ENCODE measurements at places on chromosomes 6 and 20. TPM values are rescaled to one million over a fixed set of nuclear protein-coding genes. Genes with fewer than 3 reads are reported as not detected.

GJA10 gene
- not detected for polyA plus RNA-seq

ZMYND8 gene
- 17.6 TPM for polyA plus RNA-seq

LRRN4 gene
- not detected for polyA plus RNA-seq

C4B gene
- 16.2 TPM for polyA plus RNA-seq

DNA sequence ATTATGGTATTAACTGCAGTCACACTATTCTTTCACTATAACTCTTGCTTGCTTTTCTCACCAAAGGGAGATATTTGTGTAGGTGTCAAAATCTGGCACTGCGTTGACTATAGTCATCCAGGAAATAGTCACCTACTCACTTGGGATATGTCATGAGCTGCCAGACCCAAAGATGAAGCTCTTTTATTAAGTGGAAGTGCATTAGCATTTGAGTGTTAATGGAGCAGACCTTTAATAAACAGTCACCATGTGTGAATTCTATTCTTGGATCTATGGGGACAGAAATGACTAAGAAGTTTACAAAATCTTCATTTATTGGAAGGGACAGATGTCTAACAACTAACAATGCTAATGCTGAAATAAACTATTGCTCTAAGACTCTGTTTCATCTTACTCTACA, 130.1 kb upstream of the NEDD9 start:
- no peak overlapping the region for H3K27ac ChIP-seq
- H3K4me1 ChIP-seq, result no peaks in the 10 kb centered on the region
- H3K36me3 ChIP-seq, result no peaks in the 10 kb centered on the region
- DNase-seq, result no peak
- H3K4me3 ChIP-seq, result no peak overlapping the region
- H3K27me3 ChIP-seq, result no peaks in the 10 kb centered on the region

GRCh38 chr6:27667016-27667656, 194.2 kb upstream of the ZNF184 start:
- no peak overlapping the region for H3K27ac ChIP-seq
- H3K4me3 ChIP-seq, result no peak overlapping the region
- H3K4me1 ChIP-seq, result no peaks in the 10 kb centered on the region

GRCh38 chr6:157343732-157344131, 20.4 kb upstream of the TMEM242 start:
- no peak overlapping the region for H3K4me3 ChIP-seq
- no peaks in the 10 kb centered on the region for H3K36me3 ChIP-seq
- no peaks in the 10 kb centered on the region for H3K4me1 ChIP-seq

DNA sequence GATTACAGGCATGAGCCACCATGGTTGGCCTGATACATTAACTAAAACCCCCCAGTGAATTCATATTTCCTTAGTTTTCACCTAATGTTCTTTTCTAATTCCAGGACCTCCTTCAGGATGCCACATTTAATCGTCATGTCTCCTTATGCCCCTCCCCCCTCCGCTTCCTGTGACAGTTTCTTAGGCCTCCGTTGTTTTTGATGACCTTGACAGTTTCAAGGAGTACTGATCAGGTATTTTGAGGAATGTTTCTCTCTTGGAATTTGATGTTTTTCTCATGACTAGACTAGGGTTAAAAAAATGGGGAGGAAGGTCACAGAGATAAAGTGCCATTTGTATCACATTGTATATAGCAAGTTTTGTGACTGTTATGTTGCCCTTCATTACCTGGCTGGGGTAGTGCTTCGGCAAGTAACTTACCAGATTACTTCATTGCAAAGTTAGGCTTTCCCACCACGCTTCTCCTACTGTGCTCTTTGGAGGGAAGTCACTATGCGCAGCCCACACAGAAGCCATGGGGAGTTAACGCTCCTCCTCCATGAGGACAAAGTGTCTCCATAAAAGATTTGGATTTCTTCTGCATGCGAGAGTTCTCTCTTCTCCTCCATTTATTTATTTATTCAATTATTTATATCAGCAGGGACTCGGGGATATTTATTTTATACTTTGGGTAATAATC, 99.5 kb downstream of the NCR2 start:
- H3K4me1 ChIP-seq, result no peaks in the 10 kb centered on the region
- no peak overlapping the region for H3K27ac ChIP-seq
- no peaks in the 10 kb centered on the region for H3K27me3 ChIP-seq
- H3K4me3 ChIP-seq, result no peak overlapping the region
- no peak for DNase-seq

GRCh38 chr6:30067460-30068139, 602 bp downstream of the PPP1R11 start:
- H3K36me3 ChIP-seq, result no peaks in the 10 kb centered on the region
- peak overlapping the region; percentile 93 for H3K4me3 ChIP-seq
- peaks cover 15% of the 10 kb centered on the region for H3K27me3 ChIP-seq
- no peak for DNase-seq

GRCh38 chr20:25408170-25408547, 686 bp downstream of the GINS1 start:
- H3K4me3 ChIP-seq, result peak overlapping the region; percentile 85
- peaks cover 5% of the 10 kb centered on the region for H3K4me1 ChIP-seq
- DNase-seq, result no peak
- H3K36me3 ChIP-seq, result no peaks in the 10 kb centered on the region
- peak overlapping the region; percentile 86 for H3K27ac ChIP-seq

DNA sequence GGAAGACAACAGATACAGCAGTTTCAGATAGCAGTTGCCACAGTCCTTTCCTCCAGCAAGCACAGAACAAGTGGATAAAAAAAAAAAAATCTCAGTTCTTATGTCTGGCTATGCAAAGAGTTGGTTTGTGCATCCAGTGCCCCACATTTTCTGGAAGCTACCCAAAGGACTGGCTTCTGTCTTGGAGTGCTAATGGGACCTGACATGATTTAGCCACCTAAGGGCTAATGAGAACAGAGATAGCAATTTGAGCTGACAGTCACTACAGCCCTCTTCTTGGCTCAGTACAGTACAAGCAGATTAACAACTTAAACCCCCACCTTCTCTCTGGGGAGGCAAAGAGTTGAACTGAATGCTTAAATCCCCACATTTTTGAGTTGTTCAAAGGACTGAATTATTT, 976.8 kb downstream of the TBC1D32 start:
- H3K27me3 ChIP-seq, result no peaks in the 10 kb centered on the region
- no peak overlapping the region for H3K4me3 ChIP-seq
- H3K27ac ChIP-seq, result no peak overlapping the region
- no peaks in the 10 kb centered on the region for H3K4me1 ChIP-seq

GRCh38 chr20:49724408-49725223, 10.9 kb upstream of the B4GALT5 start:
- H3K36me3 ChIP-seq, result no peaks in the 10 kb centered on the region
- no peak overlapping the region for H3K27ac ChIP-seq
- no peaks in the 10 kb centered on the region for H3K27me3 ChIP-seq
- H3K4me3 ChIP-seq, result no peak overlapping the region
- H3K4me1 ChIP-seq, result no peaks in the 10 kb centered on the region
- DNase-seq, result peak; percentile 19

GRCh38 chr6:118761645-118762044, 110.3 kb upstream of the CEP85L start:
- DNase-seq, result no peak
- H3K27me3 ChIP-seq, result no peaks in the 10 kb centered on the region
- no peaks in the 10 kb centered on the region for H3K36me3 ChIP-seq

DNA sequence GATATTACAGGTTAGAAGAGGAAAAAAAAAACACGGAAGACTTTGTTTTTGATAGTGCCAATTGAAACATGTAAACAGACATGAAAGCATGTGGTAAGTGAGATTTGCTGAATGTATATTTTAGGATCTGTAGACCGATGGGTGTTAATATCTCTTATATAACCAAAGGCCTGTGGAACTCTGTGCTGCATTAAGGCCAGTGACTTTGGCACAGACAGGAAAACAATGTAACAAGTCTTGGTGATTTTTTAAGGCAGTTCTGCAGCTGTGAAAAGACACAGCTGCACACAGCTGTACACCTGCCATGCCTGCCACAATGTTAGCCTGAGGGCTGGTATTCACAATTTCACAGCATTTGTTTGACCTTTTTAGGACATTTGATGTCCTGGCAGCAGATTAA, 6.1 kb downstream of the SOBP start:
- H3K27ac ChIP-seq, result no peak overlapping the region
- H3K4me1 ChIP-seq, result peaks cover 19% of the 10 kb centered on the region
- no peaks in the 10 kb centered on the region for H3K36me3 ChIP-seq
- no peak for DNase-seq
- no peak overlapping the region for H3K4me3 ChIP-seq

GRCh38 chr6:118306392-118307238, 241.5 kb upstream of the PLN start:
- H3K4me3 ChIP-seq, result no peak overlapping the region
- H3K36me3 ChIP-seq, result no peaks in the 10 kb centered on the region
- no peaks in the 10 kb centered on the region for H3K27me3 ChIP-seq
- DNase-seq, result no peak
- no peak overlapping the region for H3K27ac ChIP-seq

DNA sequence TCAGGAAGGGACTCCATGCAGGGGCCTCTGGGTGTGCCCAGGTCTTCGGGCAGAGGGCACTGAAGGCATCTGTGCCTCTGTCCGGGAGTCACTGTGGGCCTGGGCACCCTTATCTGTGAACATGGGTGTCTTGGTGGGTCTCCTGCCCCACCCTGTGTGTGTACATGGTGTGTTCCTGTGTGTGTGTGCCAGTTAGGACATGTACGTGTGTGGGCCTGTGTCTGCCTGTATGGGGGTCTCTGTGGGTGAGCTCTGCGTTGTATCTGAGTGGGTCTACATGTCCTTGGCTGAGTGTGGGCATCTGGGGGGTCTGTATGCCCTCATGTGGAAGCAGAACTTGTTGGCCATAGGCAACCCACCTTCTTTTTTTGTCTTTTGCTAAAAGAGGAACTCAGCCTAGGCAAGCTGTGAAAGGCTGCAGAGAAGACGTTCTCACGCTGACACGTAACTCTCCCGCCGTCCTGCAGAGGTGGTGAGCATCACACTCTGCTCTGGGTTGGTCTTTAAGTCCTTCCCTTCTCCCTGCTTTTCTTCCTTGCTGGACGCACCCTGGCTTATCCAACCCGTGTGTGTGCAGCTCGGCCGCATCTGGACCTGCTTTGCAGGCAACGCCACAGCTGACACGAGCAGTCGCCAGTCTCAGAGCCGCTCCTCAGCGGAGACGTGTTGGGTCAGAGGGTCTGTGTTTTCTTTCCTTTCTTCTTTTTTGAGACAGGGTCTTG, 532 bp upstream of the NPBWR2 start:
- H3K36me3 ChIP-seq, result no peaks in the 10 kb centered on the region
- H3K4me1 ChIP-seq, result no peaks in the 10 kb centered on the region
- DNase-seq, result no peak
- no peak overlapping the region for H3K27ac ChIP-seq
- no peak overlapping the region for H3K4me3 ChIP-seq
- peaks cover 9% of the 10 kb centered on the region for H3K27me3 ChIP-seq

- no peaks in the 10 kb centered on the region for H3K36me3 ChIP-seq
- no peak overlapping the region for H3K4me3 ChIP-seq
- H3K27me3 ChIP-seq, result no peaks in the 10 kb centered on the region
- no peak for DNase-seq
- H3K27ac ChIP-seq, result no peak overlapping the region
These were observed 212.6 kb upstream of the RSPO3 start for GRCh38 chr6:126905917-126906316.
